ENCODE measurements at places on chromosomes 7 and 10.

- H3K4me1 ChIP-seq: 0 out of 2 replicates have a peak, but pooled peaks cover 3% of the 10 kb centered on the region
- H3K4me3 ChIP-seq: no peak overlapping the region
- no peak for DNase-seq
- no peak overlapping the region for H3K27ac ChIP-seq
Measured at GRCh38 chr7:45443263-45443662, 130.9 kb upstream of the ADCY1 start.

GRCh38 chr10:25738776-25739175 lies 195.3 kb upstream of the MYO3A start:
- no peaks in the 10 kb centered on the region for H3K36me3 ChIP-seq
- H3K27ac ChIP-seq: no peak overlapping the region
- no peaks in the 10 kb centered on the region for H3K27me3 ChIP-seq
- no peaks in the 10 kb centered on the region for H3K4me1 ChIP-seq
- no peak for DNase-seq
- H3K4me3 ChIP-seq: no peak overlapping the region

GRCh38 chr10:133421336-133422222 lies 2.8 kb downstream of the SPRN start:
- H3K27me3 ChIP-seq: peaks cover 14% of the 10 kb centered on the region
- no peak overlapping the region for H3K4me3 ChIP-seq
- no peak overlapping the region for H3K27ac ChIP-seq

GRCh38 chr7:83162402-83163256 lies at the start of gene PCLO:
TSS of gene PCLO (minus strand) at chr7:83162884. CDS start at chr7:83162592, 292 bp downstream.
- peaks cover 18% of the 10 kb centered on the region for H3K4me1 ChIP-seq
- peak within 1 kb of the TSS; percentile 98 for H3K27ac ChIP-seq
- peak; percentile 96 for DNase-seq
- peak within 1 kb of the TSS; percentile 93 for H3K4me3 ChIP-seq

- DNase-seq: no peak
- no peak overlapping the region for H3K27ac ChIP-seq
- H3K4me1 ChIP-seq: 0 out of 2 replicates have a peak, but pooled peaks cover 3% of the 10 kb centered on the region
- no peak overlapping the region for H3K4me3 ChIP-seq
- H3K36me3 ChIP-seq: 0 out of 2 replicates have a peak, but pooled peaks cover 3% of the 10 kb centered on the region
- H3K27me3 ChIP-seq: no peaks in the 10 kb centered on the region
Measured at GRCh38 chr7:3106361-3106826, 62.7 kb upstream of the CARD11 start.

DNA sequence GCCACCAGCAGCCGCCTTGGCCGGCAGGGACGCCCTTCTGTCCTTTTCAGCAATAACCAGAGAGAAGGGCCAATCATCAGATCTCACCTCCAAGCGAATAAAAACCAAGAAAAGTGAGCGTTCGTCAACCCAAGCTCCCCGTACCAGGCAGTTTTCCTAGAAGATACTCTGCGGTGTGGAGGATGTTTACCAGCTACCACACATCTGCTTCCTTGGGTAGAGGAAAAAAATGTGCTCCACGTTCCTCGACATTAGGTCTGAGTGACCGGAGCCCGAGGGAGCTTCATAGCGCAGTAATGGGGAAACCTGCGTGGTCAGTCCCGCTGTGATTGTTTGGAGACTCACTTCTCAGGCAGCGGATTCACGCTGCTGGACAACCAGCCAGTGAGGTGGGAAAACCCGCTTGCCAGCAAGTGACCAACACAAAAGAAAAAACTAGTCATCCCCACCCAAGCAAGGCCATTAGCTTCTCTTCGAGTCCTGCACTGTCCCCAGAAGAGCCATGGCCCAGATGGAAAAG lies 73.0 kb downstream of the ZRANB1 start:
- H3K4me3 ChIP-seq: no peak overlapping the region
- H3K27me3 ChIP-seq: no peaks in the 10 kb centered on the region
- H3K27ac ChIP-seq: peak overlapping the region; percentile 57
- DNase-seq: no peak
- H3K4me1 ChIP-seq: peaks cover 57% of the 10 kb centered on the region

- DNase-seq: no peak
- H3K36me3 ChIP-seq: no peaks in the 10 kb centered on the region
- H3K4me3 ChIP-seq: no peak overlapping the region
- H3K4me1 ChIP-seq: peaks cover 8% of the 10 kb centered on the region
Measured at GRCh38 chr7:139854803-139855497, 25.9 kb downstream of the TBXAS1 start.

DNA sequence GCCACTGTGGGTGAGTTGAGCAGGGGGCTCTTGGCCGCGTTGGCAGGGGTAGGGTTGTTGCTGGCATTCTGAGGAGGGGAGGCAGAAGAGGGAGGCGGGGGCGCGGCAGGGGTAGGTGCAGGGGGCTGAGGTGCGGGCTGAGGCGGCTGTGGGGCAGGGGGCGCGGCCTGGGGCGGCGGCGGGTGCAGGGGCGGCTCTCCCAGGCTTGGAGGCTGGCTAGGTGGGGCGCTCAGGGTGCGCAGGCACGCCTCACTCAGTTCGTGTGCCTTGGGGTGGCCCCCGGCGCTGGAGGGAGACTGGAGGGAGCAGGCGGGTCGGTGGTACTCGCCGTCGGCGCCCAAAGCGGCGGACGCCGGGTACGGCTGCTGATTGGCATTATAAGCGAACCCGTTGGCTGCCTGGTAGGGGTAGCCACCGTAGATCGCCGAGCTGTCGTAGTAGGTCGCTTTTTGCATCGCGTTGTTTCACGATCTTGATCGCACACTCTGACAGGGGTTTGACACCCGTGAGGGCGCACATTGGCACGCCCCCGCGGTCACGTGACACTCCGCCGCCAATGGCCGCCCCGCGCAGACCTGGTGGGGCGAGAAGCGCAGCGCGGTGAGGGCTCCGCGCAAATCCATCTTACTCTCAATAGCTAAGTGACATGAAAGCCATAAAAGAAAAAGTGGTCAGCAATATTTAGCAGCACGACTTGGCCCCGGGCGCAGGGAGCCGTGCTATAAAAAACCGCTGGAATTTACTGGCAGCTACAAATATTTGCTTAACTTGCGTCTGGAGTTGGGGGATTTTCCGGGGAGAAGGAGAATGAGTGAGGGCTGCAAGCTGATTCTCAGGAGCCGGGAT lies 7.9 kb upstream of the HOXA2 start:
- H3K4me3 ChIP-seq: peak overlapping the region; percentile 55
- peak; percentile 72 for DNase-seq
- H3K36me3 ChIP-seq: no peaks in the 10 kb centered on the region
- H3K27me3 ChIP-seq: peaks cover 95% of the 10 kb centered on the region

DNA sequence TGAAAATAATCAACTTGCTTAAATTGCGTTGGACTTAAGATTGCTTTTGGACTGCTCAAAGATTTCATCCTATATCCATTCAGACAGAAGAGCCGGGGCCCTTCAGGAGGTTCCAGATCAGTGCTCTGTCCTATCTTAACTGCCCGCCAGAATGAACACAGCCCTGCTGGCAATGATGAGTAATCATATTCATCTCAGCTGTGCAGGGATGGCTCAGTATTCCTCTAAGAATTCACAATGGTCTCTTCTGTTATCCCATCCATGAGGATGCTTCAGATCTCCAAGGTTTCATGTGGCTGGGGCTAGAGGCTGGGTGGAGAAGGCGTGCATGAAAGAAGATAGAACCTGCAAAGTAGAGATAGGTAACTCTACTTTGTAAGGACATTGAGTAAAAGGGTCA lies 80.0 kb upstream of the NPVF start:
- peaks cover 26% of the 10 kb centered on the region for H3K4me1 ChIP-seq
- H3K27me3 ChIP-seq: no peaks in the 10 kb centered on the region
- H3K4me3 ChIP-seq: no peak overlapping the region
- no peak overlapping the region for H3K27ac ChIP-seq
- H3K36me3 ChIP-seq: no peaks in the 10 kb centered on the region

GRCh38 chr7:30238721-30239441 lies 45.5 kb upstream of the ZNRF2 start:
- no peak overlapping the region for H3K27ac ChIP-seq
- H3K27me3 ChIP-seq: no peaks in the 10 kb centered on the region
- H3K4me3 ChIP-seq: no peak overlapping the region
- no peaks in the 10 kb centered on the region for H3K4me1 ChIP-seq

- no peak overlapping the region for H3K4me3 ChIP-seq
- no peaks in the 10 kb centered on the region for H3K27me3 ChIP-seq
- H3K27ac ChIP-seq: peak overlapping the region; percentile 20
- no peak for DNase-seq
- H3K4me1 ChIP-seq: peaks cover 54% of the 10 kb centered on the region
Measured at GRCh38 chr10:21299330-21299729, 226.2 kb downstream of the SKIDA1 start.
